ENCODE measurements at places on chromosomes 2 and 18. TPM values are rescaled to one million over a fixed set of nuclear protein-coding genes. Genes with fewer than 3 reads are reported as not detected.
A peak's percentile ranks its signal among the peaks of the same experiment; 100 is the strongest.

- DNase-seq = no peak
- no peaks in the 10 kb centered on the region for H3K4me1 ChIP-seq
- H3K4me3 ChIP-seq = no peak overlapping the region
Observed at GRCh38 chr2:205868773-205869333, 186.6 kb downstream of the NRP2 start.

DNA sequence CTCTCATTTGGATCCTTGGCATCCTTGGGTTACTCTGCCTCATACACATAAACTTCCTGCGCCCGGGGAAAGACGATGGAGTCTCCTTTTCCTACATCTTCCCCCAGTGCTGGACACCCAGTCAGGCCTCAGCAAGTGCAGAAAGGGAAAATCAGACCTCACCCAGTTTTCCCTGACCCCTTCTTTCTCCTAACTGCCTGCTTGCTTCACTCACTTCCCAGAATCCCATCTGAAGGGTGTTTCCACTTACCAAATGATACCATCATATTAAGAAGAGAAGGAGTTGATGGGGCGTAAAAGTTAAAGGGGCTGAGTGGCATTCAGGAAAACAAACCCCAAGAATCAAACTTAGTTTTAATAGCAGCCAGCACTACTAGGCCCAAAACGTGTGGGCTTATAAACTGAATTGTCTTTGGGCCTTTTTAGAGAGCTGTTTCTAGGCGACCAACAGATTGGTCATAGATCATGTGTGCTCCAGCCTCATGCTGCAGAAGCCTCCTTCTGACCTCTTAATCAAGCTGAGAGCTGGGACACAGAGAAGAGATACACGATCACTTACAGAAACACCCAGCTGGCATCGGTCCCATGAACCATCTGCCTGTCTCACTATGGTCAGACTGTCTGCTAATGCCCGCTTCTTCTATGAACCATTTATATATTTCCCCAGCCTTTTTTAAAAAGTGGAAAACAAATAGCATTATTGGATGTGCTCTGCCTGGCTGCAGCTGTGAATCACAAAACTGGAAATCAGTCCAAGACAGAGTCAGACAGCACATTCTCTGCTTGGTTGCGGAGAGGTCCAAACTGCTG lies 165.7 kb upstream of the SLC14A2 start:
- no peaks in the 10 kb centered on the region for H3K4me1 ChIP-seq
- H3K27me3 ChIP-seq = no peaks in the 10 kb centered on the region
- no peak overlapping the region for H3K4me3 ChIP-seq
- peak; percentile 47 for DNase-seq

GRCh38 chr2:23925702-23926289 lies 1.1 kb downstream of the ATAD2B start:
- peaks cover 14% of the 10 kb centered on the region for H3K4me1 ChIP-seq
- peak overlapping the region; percentile 97 for H3K27ac ChIP-seq
- no peaks in the 10 kb centered on the region for H3K36me3 ChIP-seq
- peak; percentile 41 for DNase-seq
- no peaks in the 10 kb centered on the region for H3K27me3 ChIP-seq

Gene TTC32
- total RNA-seq = 19.7 TPM

DNA sequence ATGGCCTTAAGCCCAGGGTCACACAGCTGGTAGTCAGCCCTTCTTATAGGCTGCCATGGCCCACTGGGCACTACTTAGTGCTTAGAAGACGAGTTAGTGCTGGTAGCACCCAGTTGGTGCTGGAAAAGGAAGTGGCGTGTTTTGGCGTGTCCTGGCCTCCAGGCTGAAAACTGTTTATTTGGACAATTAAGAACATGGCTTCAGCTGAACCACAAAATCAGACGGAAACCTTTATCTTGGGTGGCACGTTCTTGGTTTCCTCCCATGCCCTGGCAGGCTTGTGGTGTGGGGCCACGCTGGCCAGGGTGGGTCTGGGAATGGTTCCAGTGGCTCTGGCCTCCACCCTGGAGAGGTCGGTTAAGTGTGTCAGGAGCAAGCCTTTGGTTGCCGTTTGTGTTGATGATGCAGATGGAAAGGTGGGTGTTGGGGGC lies 141.5 kb upstream of the HAAO start:
- H3K27me3 ChIP-seq = no peaks in the 10 kb centered on the region
- H3K4me1 ChIP-seq = peaks cover 35% of the 10 kb centered on the region
- H3K27ac ChIP-seq = no peak overlapping the region
- DNase-seq = no peak
- H3K4me3 ChIP-seq = no peak overlapping the region

Gene ANAPC1
- total RNA-seq = 54.8 TPM

- no peaks in the 10 kb centered on the region for H3K36me3 ChIP-seq
- H3K4me1 ChIP-seq = peaks cover 5% of the 10 kb centered on the region
- DNase-seq = no peak
- H3K4me3 ChIP-seq = no peak overlapping the region
Observed at GRCh38 chr2:233481368-233482142, 85.0 kb downstream of the USP40 start.

- H3K27me3 ChIP-seq = no peaks in the 10 kb centered on the region
- H3K27ac ChIP-seq = peak overlapping the region; percentile 64
- no peaks in the 10 kb centered on the region for H3K4me1 ChIP-seq
- no peak overlapping the region for H3K4me3 ChIP-seq
- no peaks in the 10 kb centered on the region for H3K36me3 ChIP-seq
- DNase-seq = no peak
Observed at GRCh38 chr18:35171315-35171987, 69.4 kb upstream of the ZNF397 start.

GRCh38 chr2:53216805-53217204 lies 550.8 kb upstream of the CHAC2 start:
- H3K27me3 ChIP-seq = no peaks in the 10 kb centered on the region
- H3K27ac ChIP-seq = no peak overlapping the region
- no peaks in the 10 kb centered on the region for H3K36me3 ChIP-seq
- no peak for DNase-seq
- no peak overlapping the region for H3K4me3 ChIP-seq

GRCh38 chr18:61908661-61909060 lies 15.9 kb upstream of the RNF152 start:
- H3K4me1 ChIP-seq = no peaks in the 10 kb centered on the region
- no peak for DNase-seq
- H3K27ac ChIP-seq = no peak overlapping the region
- H3K4me3 ChIP-seq = no peak overlapping the region
- H3K27me3 ChIP-seq = no peaks in the 10 kb centered on the region
- H3K36me3 ChIP-seq = no peaks in the 10 kb centered on the region

GRCh38 chr2:69453475-69454129 lies 16.4 kb upstream of the NFU1 start:
- no peak overlapping the region for H3K27ac ChIP-seq

- no peaks in the 10 kb centered on the region for H3K36me3 ChIP-seq
- DNase-seq = no peak
- no peak overlapping the region for H3K27ac ChIP-seq
- H3K4me1 ChIP-seq = no peaks in the 10 kb centered on the region
Observed at GRCh38 chr2:142885543-142885942, 8.1 kb downstream of the KYNU start.

Gene TXNDC2
- not detected for total RNA-seq

DNA sequence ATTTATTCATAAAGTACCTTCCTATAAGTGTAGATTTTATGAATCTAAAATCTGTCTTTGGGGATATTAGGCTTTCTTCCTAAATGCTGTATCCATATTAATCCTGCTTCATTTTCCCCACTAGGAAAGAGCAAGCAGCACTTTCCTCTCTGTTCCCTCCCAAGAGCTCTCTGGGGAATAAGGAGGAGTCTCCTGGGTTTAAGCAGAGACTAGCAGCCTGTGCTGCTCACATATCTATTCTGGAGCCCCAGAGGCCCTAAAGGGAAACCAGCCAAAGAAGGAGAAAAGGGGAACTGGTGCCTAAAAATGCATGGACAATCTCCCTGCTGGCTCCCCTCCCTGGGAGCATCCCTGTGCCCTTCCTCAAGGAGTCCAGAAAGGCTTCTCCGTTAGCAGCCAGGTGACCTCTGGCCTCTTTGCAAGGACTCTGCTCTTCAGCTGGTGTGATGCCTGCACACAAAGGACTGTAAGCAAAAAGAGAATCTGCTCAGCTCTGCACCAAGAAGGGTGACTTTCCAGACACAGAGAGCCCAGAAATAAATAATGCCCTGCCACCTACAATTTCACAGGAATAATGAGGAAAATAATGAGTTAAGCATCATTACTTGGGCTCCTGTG lies 270.6 kb downstream of the SS18 start:
- H3K4me3 ChIP-seq = no peak overlapping the region
- no peaks in the 10 kb centered on the region for H3K4me1 ChIP-seq
- no peak overlapping the region for H3K27ac ChIP-seq
- no peak for DNase-seq
- no peaks in the 10 kb centered on the region for H3K27me3 ChIP-seq
- no peaks in the 10 kb centered on the region for H3K36me3 ChIP-seq

Gene RBM44
- total RNA-seq = 0.59 TPM

GRCh38 chr2:4246364-4247131 lies 543.2 kb downstream of the DCDC2C start:
- H3K27ac ChIP-seq = no peak overlapping the region
- no peaks in the 10 kb centered on the region for H3K27me3 ChIP-seq
- H3K4me1 ChIP-seq = no peaks in the 10 kb centered on the region
- no peak overlapping the region for H3K4me3 ChIP-seq
- H3K36me3 ChIP-seq = no peaks in the 10 kb centered on the region
- DNase-seq = no peak

- no peaks in the 10 kb centered on the region for H3K27me3 ChIP-seq
- DNase-seq = no peak
- H3K4me3 ChIP-seq = no peak overlapping the region
- H3K36me3 ChIP-seq = no peaks in the 10 kb centered on the region
Observed at GRCh38 chr2:8002765-8003393, 679.0 kb upstream of the ID2 start.

- no peak overlapping the region for H3K27ac ChIP-seq
- H3K4me1 ChIP-seq = no peaks in the 10 kb centered on the region
- H3K36me3 ChIP-seq = no peaks in the 10 kb centered on the region
- no peak for DNase-seq
- no peak overlapping the region for H3K4me3 ChIP-seq
Observed at GRCh38 chr2:72945450-72946019, 28.2 kb downstream of the EMX1 start.

Gene UPP2
- total RNA-seq = not detected

Gene MAL
- 60.0 TPM for total RNA-seq

Gene GREB1
- 21.9 TPM for total RNA-seq

DNA sequence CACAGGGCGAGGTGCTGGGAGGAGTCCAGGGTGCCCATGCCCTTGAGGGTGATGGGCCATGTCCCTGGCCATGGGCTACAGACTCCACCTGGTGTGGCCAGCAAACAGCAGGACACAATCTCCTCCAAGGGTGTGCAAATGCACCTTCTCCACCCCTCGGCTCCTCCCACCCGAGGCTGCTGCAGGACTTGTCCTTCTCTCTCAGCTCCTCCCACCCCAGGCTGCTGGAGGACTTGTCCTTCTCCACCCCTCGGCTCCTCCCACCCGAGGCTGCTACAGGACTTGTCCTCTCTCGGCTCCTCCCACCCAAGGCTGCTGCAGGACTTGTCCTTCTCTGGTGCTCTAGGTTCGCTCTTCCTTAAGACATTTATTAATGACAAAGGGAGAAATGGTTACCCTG lies 57.3 kb upstream of the SNTG2 start:
- no peak overlapping the region for H3K4me3 ChIP-seq
- DNase-seq = no peak

DNA sequence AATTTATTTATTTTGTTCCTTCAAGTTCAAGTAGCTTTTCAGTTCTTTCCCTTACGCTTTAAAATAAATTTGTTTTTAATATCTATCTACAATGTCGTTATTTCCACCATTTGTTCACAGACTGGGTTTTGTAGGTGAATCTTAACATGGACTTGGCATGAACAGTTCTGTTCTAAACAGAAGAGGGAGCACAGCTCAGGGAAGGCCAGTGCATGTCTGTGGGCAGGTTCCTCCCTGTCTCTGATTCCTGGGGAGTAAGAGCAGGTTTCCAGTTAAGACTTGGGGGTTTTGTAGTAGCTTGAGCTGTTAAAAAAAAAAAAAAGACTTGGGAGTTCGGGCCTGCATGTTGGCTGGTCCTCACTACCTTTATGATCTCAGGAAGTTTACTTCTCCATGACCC lies 11.1 kb downstream of the TTL start:
- DNase-seq = no peak
- H3K4me1 ChIP-seq = peaks cover 9% of the 10 kb centered on the region
- no peaks in the 10 kb centered on the region for H3K36me3 ChIP-seq
- no peaks in the 10 kb centered on the region for H3K27me3 ChIP-seq

Gene MROH2A
- total RNA-seq = not detected

- H3K36me3 ChIP-seq = no peaks in the 10 kb centered on the region
- no peak overlapping the region for H3K4me3 ChIP-seq
- no peak overlapping the region for H3K27ac ChIP-seq
- H3K4me1 ChIP-seq = no peaks in the 10 kb centered on the region
- no peak for DNase-seq
Observed at GRCh38 chr2:212709280-212709679, 170.7 kb upstream of the ERBB4 start.

Gene NDC80
- total RNA-seq = 1.5 TPM

DNA sequence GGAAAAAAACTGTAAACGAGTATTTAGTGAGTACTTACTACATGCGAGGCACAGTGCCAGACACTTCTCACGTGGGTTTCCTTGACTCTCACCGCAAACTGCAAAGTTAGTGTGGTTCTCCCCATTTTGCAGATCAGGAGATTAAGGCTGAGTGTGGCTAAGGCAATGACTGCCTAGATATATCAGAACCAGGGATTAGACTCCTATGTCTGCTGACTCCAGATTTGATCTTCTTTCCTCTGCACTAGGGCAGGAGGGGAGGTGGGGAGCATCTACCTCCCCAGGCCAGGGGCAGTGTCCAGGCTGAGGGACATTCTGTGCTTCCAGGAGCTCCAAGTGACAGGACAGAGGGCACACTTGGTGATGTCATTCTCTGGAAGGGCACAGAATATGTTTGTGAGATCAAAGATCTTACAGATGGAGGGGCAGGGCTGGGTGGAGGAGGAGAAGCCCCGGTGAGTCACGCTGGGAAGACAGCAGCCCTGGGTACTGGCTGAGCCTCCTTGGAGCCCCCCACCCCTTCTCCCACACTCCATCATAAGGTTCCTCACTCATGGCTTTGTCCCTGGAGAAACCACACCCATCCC lies 92.4 kb downstream of the RHOB start:
- H3K36me3 ChIP-seq = no peaks in the 10 kb centered on the region
- DNase-seq = no peak
- no peaks in the 10 kb centered on the region for H3K4me1 ChIP-seq
- peak overlapping the region; percentile 82 for H3K27ac ChIP-seq
- no peaks in the 10 kb centered on the region for H3K27me3 ChIP-seq
